ENCODE measurements at places on chromosomes 7 and 10.
A peak's percentile ranks its signal among the peaks of the same experiment; 100 is the strongest.

GRCh38 chr10:133262696-133263095 lies 14.0 kb downstream of the ADAM8 start:
- DNase-seq: no peak

DNA sequence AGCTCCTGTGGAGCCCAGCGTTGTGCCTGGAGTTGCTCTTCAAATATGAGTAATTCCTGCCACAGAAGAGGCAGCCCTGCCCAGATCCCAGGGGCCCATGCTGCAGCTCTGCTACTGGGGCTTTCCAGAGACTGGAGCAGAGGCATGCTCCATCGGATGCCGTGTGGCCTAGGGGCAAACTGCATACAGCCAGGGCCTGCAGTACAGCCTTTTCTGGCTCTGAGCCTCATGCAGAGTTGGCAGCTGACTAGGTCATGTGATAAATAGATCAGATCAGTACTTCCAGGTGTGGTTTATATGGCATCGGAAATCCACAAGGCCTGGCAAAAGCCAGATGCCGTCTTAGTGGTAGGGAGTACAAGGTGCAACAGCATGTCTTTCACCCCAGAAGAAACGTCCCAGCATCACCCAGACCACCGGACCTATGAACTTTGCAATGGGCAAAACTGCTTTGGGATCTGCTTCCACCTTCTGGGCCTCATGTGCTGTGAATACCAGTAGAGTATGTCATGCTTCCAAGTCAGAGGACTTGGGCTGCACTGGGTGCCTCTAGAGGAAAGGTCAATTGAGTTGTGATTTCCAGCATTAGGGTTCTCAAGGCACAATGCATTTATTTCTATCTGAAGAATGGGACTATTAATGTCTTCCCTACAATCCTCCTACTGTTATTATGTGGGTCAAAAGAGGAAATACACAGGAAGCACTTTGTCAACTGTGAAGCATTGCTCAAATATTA lies 250.7 kb upstream of the ZNF32 start:
- peak; percentile 15 for DNase-seq

DNA sequence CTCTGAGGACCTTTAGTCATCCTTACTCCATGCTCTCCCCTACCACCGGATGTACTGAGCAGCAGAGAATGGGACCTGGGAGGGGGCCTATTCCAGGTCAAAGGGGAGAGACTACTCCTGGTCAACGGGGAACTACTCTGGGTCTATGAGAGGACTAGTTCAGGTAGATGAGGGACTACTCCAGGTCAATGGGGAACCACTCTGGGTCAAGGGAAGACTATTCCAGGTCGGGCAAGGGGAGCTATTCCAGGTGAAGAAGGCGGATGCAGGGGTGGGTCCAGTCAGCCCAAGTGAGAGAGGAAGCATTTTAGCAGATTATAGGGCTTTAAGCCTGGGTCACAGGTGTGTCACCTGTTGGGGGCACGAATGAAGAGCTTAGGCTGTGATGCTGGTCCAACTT lies 35.4 kb downstream of the CCM2 start:
- no peak for DNase-seq

DNA sequence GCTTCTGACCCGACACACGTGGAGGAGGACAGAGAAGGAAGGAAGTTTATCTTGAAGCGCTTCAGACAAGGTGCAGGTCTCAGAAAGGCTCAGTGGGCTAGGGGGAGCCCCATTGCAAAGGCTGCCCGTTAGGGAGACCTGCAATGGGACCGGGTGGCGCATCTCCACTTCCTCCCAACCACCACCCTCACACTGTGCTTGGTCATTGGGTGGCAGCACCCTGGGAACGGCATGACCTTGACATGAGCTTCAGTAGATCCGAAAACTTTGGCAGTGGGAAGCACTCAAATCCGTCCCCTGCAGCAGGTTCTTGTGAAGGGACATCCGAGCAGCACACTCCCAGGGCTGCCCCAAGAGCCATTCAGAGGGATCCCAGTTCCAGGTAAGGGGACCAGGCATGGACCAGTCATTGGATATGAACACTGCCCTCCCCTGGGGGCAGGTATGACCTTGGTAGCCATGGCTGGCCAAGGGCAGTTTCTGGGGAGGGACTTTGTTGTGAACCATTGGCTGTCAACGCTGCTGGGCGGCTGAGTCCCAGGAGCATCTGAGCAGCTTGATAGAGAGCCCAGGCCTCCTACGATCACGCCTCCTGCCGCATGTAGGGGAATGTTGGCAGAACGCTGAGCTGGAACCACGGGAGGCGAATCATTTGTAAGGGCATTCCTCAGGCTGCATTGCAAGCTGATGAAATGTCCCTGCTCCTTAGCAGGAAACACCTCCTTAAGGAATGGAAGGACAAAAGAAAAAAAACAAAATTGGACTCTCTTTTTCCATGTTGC lies 31.7 kb downstream of the GALNTL5 start:
- DNase-seq: no peak

- DNase-seq: no peak
Measured at GRCh38 chr7:120504386-120504785, 231.4 kb downstream of the KCND2 start.

DNA sequence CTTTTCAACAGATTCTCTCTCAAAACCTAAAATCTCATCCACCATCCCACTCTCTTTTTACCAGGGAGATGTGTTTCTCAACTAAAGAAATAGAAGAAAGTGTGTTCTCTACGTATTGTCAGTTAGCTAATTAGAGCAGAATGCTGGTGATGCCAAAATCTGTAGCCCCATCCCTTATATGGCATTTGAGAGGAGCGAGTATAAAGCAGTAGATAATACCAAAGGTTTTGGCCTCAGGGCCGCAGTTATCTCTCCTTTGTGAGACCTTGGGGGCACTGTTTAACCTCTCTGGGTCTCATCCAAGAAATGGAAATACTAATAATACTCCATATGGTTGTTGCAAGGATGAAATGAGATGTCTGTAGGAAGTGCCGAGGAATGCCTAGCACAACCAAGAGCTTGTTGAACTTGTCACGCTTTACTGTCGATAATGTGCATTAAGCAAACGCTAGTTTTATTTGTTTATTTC lies 456 bp upstream of the DLD start:
- peak; percentile 40 for DNase-seq

- peak; percentile 30 for DNase-seq
Measured at GRCh38 chr10:102814873-102815661, 22.1 kb downstream of the CYP17A1 start.

- no peak for DNase-seq
Measured at GRCh38 chr10:63822496-63822895, 301.3 kb downstream of the REEP3 start.

GRCh38 chr7:40393660-40394059 lies 258.9 kb downstream of the SUGCT start:
- peak; percentile 24 for DNase-seq

DNA sequence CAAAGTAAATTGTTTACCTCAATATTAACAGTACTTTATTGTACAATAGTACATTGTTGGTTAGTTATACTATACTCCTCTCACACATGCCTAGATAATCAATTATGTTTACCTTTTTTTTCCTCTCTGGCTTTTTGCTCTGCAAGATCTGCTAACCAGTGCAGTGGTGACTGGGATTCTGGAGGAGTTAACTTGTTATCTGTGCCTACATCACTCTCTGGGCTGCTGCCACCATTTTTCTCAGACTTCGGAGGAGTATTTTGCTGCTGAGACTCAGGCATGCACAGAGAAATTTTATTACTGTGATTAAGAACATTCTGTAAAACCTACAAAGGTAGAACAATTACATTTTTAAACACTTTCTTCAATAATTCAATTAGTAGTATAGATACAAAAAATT lies 59.7 kb downstream of the NRBF2 start:
- no peak for DNase-seq

GRCh38 chr7:140873434-140873833 lies 51.3 kb downstream of the BRAF start:
- DNase-seq: no peak

DNA sequence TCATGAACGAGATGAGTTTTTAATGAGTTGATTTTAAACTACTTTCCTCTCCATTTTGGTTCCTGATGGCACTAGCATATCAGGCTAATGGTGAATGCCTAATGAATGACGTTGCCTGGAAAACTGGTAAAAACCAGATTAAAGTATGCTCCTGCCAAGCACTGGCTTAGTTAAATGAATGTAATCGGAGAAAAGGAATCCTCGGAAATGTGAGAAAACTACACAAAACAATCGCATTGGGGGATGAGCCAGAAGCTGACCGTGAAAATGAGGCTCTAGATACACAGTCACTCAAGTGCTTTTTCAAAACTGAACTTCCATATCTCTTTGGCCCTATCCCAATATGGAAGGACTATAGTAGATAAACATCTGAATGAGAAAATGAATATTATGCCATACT lies 153.8 kb upstream of the COL1A2 start:
- DNase-seq: no peak

DNA sequence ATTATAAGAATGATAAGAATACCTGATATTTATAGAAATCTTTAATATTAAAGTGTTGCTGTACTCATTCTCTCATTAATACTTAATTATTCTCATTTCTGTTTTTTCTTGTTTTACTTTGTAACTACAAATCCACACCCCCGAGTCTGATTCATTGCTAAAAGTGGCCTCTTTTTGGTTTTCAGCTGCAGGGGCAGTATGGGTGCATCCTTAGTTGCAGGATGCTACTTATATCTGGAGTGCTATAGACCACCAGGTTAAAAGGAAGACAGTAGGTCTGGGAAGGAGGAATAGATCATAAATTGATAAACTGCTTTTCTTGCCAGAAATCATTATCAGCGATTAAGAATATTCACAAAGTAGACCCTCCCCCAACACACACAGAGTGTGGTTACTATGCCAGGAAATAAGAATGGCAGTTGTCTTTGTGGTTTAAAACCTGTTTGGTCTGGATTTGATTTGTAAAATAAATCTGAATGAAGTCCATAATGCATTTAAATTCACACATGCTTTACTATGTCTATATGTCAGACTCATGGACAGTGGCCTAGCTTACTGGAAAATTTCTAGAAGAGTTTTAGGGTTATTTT lies 96.5 kb downstream of the NRF1 start:
- peak; percentile 34 for DNase-seq

DNA sequence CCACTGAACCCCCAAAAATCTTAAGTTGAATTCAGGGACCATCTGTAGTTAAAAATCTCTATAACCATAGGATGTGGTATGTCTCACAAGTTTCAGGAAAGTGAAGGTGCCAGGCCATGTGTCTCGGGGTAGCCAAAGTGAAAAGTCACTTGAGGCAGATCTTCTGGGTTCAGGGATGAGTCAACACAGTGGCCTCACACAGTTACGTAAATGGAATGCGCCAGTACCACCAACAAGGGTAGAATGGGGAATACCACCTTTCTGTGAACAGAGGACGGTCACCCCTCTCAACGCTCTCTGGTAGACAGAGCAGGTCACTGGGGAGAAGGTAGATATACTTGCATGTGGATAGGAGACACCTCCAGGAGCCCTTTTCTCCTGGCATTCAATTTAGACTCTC lies 71.4 kb downstream of the ELMO1 start:
- DNase-seq: no peak

- DNase-seq: no peak
Measured at GRCh38 chr7:36278069-36278619, 111.5 kb upstream of the ANLN start.

DNA sequence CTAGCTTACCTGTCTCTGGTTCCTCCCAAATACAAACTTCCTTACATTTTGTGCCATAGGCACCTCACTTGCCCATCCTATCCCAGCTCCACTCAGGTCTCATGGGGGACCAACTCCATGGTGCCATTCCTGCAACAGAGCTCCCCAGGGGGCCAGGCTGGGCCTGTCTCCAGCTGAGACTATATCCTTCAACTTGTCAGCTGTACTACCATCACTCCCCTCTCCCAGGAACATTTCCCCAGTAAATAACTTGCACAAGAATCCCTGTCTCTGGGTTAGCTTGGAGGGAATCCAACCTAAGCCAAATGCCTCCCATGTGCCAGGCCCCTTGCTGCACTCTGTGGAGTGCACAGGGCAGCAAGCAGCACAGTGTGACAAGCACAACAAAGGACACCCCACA lies 33.2 kb downstream of the FRMPD2 start:
- no peak for DNase-seq

DNA sequence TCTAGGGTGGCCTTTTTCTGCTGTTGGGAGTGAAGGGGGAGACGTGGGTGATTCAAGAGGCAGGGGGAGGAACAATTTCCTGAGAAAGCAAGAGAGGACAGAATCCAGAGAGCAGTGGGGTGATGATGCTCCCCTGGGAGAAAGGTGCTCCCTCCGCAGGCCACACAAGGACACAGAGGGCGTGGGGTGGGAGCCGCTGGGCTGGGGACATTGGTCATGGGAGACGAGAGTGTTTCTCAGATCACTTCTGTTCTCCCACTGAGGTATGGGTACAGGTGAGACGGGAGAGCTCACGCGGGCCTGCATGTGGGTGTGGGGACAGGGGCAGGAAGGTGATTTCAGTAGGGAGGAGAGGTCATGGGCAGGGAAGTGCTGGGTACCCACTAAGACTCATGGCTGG lies 259.5 kb upstream of the CTBP2 start:
- no peak for DNase-seq

- no peak for DNase-seq
Measured at GRCh38 chr7:99193527-99194220, 14.2 kb downstream of the KPNA7 start.

- no peak for DNase-seq
Measured at GRCh38 chr10:64619102-64619501, 1097.9 kb downstream of the REEP3 start.

GRCh38 chr10:75179657-75180177 lies 30.9 kb upstream of the VDAC2 start:
- DNase-seq: no peak

DNA sequence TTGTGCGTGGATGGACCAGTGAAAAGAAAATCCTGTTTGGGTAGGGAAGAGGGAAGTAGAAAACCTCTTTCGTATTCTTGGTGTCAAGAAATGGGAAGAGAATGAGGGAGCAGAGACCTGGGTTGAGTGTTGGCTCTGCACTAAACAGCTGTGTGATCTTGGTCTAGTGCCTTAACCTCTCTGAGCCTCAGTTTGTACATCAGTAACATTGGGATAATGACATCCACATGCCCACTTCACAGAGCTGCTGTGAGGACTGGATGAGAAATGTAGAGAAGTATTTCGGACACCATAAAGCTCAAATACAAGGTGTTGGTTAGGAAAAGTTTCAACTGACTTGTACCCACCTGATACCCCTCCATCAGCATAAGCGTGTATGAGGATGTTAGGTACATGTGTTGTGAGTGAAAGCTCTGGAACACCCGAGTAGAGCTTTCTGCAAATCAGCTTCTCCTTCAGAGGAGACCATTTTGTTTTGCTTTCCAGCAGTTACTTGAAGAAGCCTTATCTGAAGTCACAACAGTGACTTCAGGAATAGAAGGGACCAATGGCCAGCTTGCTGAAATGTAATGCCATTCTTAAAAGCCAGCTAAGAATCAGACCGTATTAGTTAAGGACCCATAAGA lies 11.2 kb downstream of the TRIM56 start:
- peak; percentile 37 for DNase-seq

DNA sequence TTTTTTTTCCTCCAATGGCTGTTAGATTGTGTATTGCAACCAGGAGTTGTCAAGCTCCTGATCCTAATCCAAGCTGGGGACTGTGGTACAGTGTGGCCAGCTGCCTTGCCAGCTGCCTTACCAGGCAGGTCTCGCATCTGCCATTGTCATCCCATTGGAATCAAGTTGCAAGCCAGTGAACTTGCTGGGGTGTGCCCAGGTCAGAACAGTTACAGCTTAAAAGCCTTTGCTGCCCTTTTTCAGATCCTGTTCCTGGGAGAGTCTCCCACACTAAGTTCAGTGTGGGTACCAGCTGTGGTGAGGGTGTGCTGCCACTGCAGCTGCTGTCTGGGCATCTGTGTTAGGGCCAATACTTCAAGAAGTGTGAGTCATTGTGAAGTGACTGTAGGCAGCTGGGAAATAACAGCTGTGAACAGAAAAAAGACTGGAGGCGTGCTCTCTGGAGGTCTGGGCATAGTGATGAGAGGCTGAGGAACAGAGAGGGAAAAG lies 72.8 kb downstream of the CCNY start:
- peak; percentile 44 for DNase-seq

GRCh38 chr7:107691716-107692115 lies 31.1 kb downstream of the SLC26A4 start:
- peak; percentile 17 for DNase-seq
